NCI-H1694 (cell line): ENCODE measurements at places on chromosomes 5 and 9.

DNA sequence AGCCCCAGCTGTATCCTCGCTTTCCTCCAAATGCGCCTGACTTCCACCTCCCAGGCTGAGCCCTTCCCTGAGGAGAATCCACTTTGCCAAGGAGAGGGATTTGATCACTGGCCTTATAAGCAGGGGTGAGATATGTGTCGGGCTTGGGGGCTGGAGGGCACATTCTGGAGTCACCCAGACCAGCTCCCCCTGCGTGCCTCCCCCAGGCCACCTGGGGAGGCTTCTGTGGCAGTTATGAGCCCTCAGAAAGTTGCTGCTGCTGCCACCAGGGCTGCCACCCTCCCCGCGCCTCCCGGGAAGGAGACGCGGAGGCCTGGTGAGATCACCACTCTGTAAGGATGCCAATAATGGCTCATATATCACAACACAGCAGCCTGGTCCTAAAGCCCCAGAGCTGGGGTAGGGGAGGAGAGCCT lies 211.5 kb downstream of the PAPPA start:
- peak; percentile 73 for DNase-seq

- DNase-seq: no peak
These were observed 499.7 kb downstream of the SLCO4C1 start for GRCh38 chr5:101796427-101796826.

DNA sequence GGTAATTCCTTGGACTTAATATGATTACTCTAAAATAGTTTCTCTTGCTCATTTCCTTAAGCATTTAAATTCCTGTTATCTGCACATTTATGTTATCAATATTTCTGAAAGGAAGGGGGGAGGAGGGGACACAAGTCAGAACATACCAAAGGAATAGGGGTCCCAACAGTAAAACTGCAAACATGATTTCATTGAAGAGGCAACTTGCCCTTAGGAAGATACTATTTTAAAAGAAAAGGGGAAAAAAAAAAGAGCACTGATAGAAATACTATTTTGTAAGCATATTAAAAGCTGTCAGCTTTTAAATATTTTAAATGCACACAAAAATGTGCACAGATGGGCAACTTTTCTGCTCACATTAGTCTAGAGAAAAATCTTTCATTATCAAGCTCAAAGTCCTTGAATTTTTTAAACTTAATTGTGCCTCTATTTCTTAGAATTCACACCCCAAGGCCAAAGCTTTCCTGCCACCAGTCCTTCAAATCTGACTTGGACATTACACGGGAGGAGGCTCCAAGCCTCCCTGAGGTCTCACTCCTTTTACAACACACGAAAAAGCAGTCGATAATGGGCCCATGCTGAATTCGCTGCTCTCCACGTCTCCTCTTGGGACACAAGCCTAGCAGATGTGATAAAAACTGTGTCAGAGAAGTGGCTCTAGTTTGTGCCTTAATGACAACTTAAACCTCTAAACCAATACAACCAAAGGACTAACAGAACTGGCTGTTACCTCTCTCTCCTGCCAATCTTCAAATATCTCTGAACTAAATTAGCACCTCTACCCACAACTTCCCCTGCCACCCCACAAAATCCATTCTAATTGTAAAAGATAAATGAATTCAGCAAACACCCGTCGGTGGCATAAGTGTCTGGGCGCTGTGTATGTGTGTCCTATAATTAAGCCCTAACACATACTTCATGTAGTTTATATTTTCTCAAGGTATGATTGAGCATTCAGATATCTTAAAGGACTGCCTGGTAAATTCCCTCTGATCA lies 154.3 kb downstream of the DENND1A start:
- no peak for DNase-seq

DNA sequence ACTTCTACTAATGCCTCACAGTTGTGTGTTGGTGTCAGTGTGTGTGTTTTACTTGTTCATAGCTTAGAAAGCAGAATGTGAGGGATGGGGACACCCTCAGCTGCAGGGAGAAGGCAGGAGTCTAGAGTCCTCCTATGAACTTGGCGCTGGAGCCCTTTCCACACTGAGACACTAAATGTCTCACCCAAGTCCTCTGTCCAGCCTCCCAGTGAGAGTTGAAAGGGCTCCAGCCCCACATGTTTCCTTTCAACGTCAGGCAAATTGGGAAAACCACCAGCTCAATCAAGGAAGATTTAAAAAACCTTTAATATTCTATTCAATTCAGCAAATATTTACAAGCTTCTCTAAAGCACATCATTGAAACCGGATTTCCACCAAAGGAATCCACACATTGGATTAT lies 167.6 kb upstream of the MSX2 start:
- no peak for DNase-seq

DNA sequence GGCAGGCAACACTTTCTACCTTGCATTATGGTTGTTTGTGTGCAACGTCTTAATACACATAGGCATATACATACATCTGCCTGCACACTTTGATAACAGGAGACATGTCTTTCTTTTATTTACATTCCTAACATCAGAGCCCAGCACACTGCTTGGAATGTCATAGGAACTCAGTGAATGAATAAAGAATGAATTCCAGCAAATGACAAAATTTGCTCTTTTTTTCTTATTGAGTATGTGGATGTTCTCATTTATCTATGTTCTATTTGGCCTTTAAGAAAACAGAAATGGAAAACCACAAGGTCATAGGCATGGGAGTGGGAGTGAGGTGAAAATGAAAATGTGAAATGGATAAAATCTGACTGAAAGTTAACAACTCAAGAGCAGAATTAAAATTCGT lies 36.3 kb upstream of the PALM2AKAP2 start:
- no peak for DNase-seq

GRCh38 chr5:38867416-38867815 lies 21.6 kb downstream of the OSMR start:
- no peak for DNase-seq

DNA sequence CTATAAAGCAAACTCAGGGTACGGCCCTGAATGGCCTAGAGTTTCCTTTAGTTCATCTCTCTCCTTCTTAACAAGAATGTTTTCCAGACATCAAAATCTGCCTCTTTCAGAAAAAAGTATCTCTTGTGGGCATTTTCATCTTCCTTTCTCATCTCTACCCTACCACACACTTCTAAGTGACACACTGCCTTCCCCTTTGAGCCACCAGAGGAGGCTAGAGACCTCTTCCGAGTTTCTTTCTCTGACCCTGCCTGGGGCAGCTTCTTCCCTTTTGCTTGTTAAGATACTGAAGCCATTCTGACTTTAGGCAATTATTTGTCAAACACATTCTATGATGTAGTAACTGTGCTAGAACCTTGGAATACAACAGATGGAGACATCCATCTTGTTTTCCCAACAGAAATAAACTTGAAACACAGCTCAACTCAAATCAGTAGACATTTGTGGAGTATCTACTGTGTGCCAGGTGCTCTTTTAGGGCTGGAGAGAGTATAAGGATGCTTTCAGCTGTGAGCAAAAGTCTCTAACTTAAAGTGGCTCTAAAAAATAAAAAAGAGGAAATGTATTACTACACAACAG lies 8.6 kb upstream of the SV2C start:
- no peak for DNase-seq

- no peak for DNase-seq
These were observed 113.3 kb downstream of the OSTF1 start for GRCh38 chr9:75201480-75202209.

DNA sequence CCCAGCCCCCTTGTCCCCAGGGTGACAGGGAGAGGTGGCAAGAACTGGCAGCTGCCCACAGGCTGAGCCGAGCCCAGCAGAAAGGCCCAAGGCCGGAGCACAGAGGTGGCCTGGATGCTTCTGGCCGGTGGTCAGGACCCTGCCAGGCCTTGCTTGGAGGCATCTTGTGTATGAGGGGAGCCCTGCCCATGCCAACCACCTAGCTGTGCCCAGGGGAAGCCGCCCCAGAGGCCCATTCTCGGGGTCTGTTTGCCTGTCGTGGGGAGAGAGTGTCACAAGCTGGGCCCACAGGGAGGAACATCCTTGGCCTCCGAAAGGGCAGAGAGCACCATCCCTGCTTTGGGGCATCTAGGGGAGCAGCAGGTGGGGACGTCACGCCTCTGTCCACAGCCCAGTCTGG lies 10.0 kb downstream of the NKD2 start:
- no peak for DNase-seq

GRCh38 chr9:130042406-130042884 lies 544 bp downstream of the FNBP1 start:
- no peak for DNase-seq

DNA sequence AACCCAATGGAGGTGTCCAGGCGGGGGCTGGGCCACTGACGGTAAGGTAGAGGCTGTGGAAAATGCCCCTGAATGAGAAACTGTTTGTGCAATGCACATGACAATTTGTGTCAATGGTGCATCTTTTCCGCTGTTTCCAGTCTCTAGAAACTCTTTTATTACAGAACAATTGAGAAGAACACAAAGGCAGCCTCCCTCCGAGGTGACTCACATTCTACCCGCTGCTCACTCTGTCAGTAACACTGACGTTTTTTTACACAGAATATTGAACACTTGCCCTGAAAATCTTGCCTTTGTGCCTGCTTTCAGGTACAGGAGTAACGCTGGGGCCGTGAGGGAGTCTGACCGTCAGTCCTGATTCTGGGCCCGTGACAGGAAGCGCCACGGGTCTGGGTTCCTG lies 11.7 kb upstream of the TENT4A start:
- DNase-seq: no peak

GRCh38 chr5:133285583-133286021 lies 233.8 kb downstream of the HSPA4 start:
- no peak for DNase-seq

- DNase-seq: no peak
These were observed 6.6 kb upstream of the AOPEP start for GRCh38 chr9:94719878-94720277.
